Tongue (tissue), 3 donors: ENCODE measurements at places on chromosomes 16 and 17. TPM values are rescaled to one million over a fixed set of nuclear protein-coding genes. Genes with fewer than 3 reads are reported as not detected.

Gene SPATA22
- not detected for total RNA-seq

Gene HSPB9
- total RNA-seq, result not detected

Gene KRT13
- 1,847 TPM for total RNA-seq

Gene MYH11
- 33.7 TPM for total RNA-seq
